RWPE2 (cell line): ENCODE measurements at places on chromosomes 7 and 10.

- DNase-seq: no peak
Observed at GRCh38 chr10:109030581-109031210, 892.6 kb downstream of the XPNPEP1 start.

DNA sequence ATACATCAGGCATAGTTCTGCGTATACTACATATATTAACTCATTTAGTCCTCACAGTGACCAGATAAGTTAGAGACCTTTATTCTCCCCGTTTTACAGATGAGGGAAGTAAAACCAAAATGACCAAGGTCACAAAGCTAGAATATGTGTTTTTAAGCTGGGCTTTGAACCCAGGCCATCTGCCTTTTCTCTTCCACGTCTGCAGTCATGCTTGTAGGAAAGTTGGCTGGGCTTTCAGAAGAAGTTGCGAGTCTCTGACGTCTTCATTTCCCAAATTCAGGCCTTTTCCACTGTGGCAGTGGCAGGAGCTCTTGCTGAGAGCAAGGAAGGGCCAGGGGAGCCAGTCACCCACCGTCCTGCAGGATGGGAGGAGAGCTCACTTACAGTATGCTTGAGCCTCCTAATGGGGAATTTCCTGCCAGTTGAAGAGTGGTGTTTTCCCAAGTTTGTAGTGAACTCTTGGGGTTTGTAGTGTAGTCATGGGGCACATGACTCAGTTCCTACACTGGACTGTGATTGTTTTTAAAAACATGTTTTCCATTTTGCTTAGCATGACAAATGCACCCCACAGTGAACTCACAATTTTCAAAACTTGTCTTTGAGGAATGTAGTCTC, 34.2 kb downstream of the CYP17A1 start:
- no peak for DNase-seq

DNA sequence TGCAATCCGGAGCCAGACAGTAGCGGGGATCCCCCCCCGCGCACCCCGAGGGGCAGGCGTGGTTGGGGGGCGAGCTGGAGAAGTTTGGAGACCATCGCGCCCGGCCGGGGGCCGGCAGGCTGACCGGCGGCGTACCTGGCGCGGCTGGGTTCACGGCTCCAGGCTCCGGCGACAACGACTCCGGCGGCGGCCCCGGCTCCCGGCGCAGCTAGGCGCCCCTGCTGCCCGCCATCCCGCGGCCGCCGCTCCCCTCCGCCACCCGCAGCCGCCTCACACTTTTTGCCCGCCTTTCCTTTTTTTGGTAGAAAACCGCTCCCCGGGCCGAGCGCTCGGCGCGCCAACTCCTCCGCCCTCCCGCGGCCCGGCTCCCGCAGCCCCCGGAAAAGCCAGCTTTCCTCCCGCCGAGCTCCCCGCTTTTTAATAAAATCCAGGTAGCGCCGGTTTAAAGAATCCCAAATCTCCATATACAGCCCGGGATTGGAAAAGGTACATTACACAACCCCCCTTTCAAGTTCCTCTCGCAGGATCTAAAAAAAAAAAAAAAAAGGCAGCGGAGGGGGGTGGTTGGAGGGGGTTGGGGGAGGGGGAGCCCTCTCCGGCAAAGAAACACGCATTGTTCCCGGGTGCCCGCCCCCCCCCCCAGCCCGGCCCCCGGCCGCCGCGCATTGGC, at the start of gene TNRC18:
Gene TNRC18, minus strand, starts transcription at position 529 of the 670 bp plus-strand sequence. CDS start 2,588 bp downstream, outside the sequence.
- peak; percentile 70 for DNase-seq

- no peak for DNase-seq
Observed at GRCh38 chr7:69619054-69619453, 20.8 kb downstream of the AUTS2 start.

DNA sequence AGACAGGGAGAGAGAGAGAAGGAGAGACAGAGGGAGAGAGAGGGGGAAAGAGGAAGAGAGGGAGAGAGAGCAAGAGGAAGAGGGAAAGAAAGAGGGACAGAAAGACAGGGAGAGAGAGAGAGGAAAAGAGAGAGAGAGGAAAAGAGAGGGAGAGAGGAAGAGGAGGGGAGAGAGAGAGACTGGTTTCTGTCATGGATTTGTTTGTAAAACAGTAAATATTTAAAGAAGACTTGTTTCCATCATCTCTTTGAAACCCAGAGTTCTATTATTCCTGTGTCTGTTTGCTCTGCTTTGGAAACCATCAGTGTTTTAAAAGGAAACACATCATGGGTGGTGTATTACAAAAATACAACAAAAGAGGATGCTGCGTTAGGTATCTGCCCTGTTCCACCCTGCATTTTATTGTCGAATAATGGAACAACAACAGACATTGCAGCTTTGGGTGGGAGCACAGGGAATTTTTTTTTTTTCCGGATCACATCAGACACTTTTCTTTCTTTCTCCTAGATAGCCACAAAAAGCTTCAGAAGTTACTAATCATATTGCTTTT, 150.7 kb upstream of the RSU1 start:
- DNase-seq: no peak

DNA sequence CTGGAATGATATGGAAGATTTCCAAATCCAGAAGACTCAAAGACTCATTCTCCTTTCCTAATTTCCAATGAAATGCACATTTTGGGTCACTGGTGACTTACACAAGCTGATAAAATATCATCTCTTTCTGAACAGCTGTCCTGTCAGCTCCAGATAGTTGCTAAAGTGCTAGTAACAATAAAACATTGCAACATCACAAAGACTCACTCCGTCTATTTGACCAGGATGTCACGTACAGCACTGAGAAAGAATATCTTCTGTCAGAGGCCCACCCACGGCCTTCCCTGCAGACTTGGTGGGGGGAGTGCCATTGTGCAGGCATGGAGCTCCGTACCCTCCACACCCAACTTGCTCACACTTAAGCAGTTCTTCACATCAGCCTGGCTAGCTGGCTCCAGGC, 78.9 kb upstream of the EGR2 start:
- DNase-seq: no peak

DNA sequence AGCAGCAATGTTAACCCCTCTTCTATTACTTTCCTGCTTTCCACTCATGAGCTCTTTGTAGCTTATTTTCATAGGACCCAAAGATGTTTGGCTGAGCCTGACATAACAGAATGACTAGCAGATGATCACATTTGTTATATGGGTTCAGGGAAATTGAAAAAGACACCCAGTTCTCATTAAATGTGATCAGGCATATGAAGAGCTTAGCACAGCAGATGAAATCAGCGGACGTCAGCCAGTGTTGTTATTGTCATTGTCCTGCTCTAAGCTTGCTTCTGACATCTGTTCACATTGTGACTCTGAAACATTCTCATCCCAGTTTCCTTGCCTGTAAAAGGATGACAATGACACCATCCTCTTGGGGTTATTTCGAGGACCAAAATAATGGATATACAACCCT, 43.5 kb downstream of the FAM241B start:
- DNase-seq: no peak

GRCh38 chr7:87199700-87200450, 19.7 kb downstream of the TMEM243 start:
- no peak for DNase-seq

- DNase-seq: no peak
Observed at GRCh38 chr10:113961182-113962031, 82.3 kb upstream of the ADRB1 start.
